ENCODE measurements at places on chromosomes 11 and 22.

DNA sequence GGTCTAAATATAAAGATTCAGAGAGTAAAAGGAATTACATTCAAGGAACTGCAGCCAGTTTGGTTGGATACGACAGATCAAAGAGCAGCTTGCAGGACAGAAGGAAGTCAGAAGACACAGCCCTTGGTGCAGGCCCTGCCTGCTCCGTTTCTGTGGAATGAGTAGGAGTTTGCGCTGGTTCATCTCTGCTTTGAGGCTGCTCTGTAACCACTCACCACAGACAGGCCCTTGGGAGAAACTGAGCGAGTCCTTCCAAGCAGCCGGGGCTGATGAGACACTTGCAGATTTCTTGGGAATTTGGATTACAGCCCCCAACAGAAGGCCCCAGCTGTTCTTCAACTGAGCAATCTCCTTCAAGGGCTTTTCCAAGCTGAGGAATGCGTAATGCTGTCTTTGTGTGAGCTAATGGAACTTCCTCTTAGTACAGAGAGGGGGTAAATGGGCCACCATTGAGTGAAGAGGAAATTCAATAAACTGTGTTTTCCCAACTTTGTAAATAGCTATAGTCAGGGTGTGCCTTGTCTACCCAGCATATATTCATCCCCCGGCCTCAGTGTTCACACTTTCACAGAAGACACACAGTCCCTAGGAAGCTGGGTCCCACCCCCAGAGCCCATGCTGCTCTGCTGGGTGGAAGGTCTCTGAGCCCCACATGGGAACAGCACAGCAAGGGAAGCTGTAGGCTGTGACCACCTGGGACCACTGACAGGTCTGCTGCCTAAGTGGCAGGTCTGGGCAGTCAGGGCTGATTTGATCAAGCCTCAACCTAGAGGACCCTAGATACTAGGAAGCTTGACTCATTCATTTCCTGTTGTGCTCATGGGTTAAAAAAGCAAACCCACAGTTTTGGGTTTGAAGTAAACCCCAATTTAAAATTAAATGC lies 16.6 kb downstream of the IL10RA start:
- peak; percentile 77 for DNase-seq

DNA sequence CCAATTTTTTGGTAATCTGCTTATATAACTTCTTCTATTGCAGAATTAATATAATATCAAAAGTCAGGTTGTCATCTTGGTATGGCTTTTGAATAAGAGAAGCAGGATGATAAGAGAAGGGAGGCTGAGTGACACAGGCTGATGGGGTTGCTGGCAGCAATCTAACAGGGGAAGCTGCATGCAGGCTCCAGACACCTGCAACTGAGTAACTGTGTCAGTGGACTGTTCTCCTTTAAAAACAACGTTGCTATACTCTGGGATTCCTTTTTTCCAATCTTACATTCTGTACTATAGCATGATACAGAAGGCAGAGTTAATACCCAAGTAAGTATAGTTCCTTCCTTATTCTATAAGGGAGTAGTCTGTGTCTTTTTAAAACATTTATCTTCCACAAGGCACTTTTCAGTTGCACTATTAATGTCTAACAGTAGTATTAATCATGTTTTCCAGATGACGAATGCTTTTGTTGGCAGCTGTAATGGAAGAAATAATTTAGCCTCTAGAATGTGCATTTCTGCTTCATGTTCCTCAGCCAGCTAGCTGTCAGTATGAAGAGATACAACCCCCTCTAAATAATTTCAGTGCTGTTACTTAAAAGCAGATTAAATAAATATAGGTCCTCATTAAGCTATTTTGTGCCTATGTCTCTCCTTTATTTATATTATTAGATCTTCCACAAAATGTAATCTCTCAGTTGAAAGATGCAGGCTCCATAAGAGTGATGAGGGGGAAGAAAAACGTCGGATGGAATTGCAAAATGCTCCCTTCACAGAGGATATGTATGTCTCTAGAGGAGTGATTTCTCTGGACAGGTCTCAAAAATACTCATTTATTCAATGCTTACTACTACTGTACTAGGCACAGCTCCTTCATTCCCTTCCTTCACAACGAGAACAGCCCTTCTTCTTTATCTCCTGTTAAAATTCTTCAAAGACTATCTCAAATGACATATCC lies 50.8 kb downstream of the ATG16L2 start:
- no peak for DNase-seq

GRCh38 chr11:57192316-57192715 lies 10.6 kb downstream of the LRRC55 start:
- DNase-seq, result no peak

- no peak for DNase-seq
Measured at GRCh38 chr22:39710380-39711150, 140.0 kb downstream of the CACNA1I start.

GRCh38 chr11:38594895-38595294 lies 1996.9 kb upstream of the RAG2 start:
- no peak for DNase-seq

GRCh38 chr22:26172389-26172990 lies 3.2 kb downstream of the SEZ6L start:
- DNase-seq, result peak; percentile 31

DNA sequence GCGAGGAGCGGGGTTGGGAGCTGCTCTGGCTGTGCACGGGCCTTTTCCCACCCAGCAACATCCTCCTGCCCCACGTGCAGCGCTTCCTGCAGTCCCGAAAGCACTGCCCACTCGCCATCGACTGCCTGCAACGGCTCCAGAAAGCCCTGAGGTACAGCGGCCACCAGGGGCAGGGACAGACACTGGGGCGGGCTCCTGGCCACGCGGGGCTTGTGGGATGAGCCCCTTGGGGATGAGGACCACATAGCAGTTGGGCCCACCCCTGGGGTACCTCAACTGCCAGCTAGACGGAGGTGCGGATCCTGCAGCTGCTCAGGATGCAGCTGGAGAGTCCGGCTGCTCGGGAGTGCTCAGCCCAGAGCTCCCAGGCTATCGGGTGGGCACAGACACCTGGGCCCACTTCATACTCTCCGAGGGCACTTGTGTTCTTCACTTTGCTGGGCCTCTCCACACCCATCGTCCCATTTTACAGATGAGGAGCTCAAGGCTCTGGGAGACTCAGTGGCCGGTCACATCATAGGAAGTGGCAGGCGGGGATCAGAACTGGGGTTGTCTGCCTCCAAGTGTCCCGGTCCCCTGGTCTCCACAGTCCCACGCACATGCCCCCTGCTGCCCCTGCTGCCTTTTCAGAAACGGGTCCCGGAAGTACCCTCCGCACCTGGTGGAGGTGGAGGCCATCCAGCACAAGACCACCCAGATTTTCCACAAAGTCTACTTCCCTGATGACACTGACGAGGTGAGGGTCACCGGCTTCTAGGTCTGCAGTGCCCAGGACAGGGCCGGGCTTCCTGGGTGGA lies 77.6 kb downstream of the MYO7A start:
- DNase-seq, result no peak

DNA sequence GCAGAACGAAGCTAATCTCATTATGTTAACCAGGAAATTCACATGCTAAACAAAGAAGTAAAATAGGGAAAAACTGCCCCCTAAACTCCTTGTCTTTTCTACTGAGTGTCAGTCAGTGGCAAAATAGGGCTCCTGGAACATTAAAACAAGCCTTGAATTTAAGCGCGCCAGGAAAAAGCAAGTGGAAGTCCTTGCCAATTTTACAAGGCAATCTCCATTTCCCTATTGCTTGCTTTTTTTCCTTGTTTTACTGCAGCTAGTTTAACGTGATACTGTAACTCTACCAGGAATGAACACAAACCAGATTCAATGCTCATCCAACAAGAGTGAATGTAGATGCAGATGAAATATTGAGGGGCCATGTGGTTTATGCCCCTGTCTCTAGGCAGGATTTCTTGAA lies 28.1 kb upstream of the KIRREL3 start:
- DNase-seq, result no peak

- no peak for DNase-seq
Measured at GRCh38 chr11:100932474-100933100, 197.0 kb downstream of the PGR start.

- DNase-seq, result peak; percentile 76
Measured at GRCh38 chr11:125404811-125405790, 91.0 kb downstream of the FEZ1 start.

DNA sequence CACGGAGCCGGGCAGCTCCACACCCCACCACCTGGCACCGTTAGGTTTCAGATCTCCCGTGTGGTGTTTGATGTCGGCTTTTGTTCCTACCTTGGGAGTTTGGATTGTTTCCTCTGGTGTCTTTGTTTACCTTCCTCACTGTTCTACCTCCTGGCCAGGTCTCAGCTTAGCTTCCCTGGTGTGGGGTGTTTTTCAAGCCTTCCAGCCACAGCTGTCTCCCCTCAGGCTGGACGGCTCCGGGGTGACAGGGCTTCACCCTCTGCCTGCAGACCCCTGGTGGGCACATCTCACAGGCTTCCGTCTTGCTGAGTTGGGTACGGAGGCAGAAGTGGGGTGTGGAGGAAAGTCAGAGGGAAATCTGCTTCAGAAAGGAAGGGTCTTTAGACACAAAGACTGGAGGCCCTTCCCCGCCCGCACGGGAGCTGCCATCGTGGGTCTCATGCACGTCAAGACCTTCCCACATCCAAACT lies 59.6 kb upstream of the EMID1 start:
- no peak for DNase-seq

DNA sequence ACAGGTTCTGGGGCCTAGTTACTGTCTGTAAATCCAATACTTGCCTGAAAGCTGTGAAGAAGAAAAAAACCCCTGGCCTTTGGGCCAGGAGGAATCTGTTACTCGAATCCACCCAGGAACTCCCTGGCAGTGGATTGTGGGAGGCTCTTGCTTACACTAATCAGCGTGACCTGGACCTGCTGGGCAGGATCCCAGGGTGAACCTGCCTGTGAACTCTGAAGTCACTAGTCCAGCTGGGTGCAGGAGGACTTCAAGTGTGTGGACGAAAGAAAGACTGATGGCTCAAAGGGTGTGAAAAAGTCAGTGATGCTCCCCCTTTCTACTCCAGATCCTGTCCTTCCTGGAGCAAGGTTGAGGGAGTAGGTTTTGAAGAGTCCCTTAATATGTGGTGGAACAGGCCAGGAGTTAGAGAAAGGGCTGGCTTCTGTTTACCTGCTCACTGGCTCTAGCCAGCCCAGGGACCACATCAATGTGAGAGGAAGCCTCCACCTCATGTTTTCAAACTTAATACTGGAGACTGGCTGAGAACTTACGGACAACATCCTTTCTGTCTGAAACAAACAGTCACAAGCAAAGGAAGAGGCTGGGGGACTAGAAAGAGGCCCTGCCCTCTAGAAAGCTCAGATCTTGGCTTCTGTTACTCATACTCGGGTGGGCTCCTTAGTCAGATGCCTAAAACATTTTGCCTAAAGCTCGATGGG lies 13.5 kb downstream of the PIK3IP1 start:
- DNase-seq, result no peak

GRCh38 chr11:44286268-44286880 lies 23.6 kb downstream of the ALX4 start:
- peak; percentile 65 for DNase-seq

- no peak for DNase-seq
Measured at GRCh38 chr11:100928426-100928825, 201.2 kb downstream of the PGR start.

GRCh38 chr22:41302021-41302767 lies 869 bp downstream of the ZC3H7B start:
- DNase-seq, result peak; percentile 19

- DNase-seq, result no peak
Measured at GRCh38 chr11:132248580-132248979, 878.2 kb downstream of the NTM start.

- DNase-seq, result no peak
Measured at GRCh38 chr11:100956351-100956750, 173.3 kb downstream of the PGR start.

GRCh38 chr11:124605719-124606118 lies 5.5 kb upstream of the PANX3 start:
- no peak for DNase-seq
